Hepatocyte (in vitro differentiated cells): ENCODE measurements at places on chromosomes 4 and X. TPM values are rescaled to one million over a fixed set of nuclear protein-coding genes. Genes with fewer than 3 reads are reported as not detected.

GRCh38 chr4:171714791-171715454 is 98.3 kb upstream of the GALNTL6 start:
- DNase-seq: no peak

DNA sequence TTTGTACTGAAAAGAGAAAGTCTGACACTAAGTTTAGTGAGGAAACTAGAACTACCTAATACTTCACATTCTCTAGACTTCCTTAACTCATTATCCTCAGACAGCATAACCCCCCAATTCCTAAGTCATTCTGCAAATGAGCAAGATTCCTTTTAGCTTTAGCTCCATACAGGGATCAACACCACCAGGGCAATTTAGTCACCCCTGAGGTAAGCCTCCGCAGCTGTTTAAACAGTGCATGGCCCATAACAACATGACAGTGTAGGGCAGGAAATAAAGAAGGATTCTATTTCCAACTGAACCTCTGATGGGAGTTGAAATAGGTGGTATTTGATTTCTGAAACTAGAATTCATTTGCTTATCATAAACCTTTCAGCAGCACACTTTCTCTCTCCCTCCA is 112.8 kb upstream of the DKK2 start:
- no peak for DNase-seq

GRCh38 chr4:55807556-55807955 is 12.0 kb upstream of the EXOC1L start:
- DNase-seq: no peak

- DNase-seq: no peak
Observed at GRCh38 chrX:22467571-22467970, 194.9 kb downstream of the CBLL2 start.

DNA sequence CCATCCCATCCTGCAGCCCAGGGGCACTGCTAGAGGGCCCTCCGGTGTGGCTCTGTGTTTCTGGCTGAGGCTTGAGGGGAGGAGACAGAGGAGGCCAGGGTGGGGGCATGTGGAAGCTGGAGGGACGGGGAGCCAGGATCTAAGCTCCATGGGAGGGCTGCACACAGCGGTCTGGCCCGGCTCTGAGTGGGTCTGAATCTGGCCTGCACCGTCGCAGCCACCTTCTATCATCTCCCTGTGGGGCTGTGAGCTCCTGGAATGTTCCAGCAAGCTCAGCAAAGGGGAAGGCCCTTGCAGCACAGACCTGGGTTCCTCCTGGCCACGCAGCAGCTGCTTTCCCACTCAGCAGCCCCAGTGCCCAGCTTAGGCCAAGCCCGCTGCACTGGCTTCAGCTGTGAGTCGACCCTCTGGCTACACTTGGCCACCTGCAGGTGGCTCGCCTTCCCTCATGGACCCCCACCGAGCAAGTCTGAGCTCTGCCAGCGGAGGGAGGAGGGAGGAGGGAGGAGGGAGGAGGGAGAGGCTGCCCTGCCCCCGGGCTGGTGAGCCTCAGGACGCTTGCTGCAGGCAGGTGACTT is 5.3 kb downstream of the NKX1-1 start:
- DNase-seq: no peak

DNA sequence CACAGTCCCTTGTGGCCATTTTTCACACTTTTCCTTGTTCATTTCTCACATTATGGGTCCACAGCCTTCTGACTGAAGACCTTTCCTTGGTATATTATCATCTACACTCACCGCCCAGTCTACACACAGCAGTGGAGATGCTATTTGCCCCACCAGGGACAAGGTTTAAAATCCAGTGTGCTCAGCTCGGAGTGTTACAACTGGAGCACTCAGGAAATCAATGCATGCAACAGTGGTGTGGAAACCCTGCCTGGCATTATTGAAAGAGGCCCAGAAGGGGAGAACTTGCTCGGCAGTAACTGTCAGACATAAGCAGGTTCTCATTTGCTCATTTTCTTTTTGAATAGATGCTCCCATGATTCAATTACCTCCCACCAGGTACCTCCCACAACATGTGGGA is 340.9 kb downstream of the DHRSX start:
- no peak for DNase-seq

DNA sequence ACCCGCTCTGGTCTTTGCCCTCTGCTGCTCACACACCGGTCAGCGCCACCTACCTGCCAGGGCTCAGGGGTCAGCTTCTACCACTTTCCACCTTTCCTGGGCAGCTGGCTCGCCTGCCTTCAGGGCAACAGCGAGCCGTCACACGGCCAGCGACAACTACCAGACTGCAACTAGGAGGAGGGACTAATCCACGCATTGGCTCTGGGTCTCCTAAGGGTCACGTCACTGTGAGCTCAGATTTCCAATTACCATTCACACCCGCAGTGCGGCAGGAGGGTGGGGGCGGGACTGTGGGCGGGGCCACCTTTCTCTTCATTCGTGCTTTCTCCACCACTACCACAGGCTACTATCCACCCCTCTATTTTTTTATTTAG is at the start of gene BEX5:
Gene BEX5, minus strand, starts transcription at position 172 of the 374 bp plus-strand sequence. CDS start 1,712 bp downstream, outside the sequence.
- peak; percentile 48 for DNase-seq

- DNase-seq: no peak
Observed at GRCh38 chrX:148763896-148764295, 263.5 kb downstream of the AFF2 start.

- no peak for DNase-seq
Observed at GRCh38 chr4:97984545-97985131, 158.6 kb downstream of the STPG2 start.

GRCh38 chrX:3962511-3963311 is 249.3 kb upstream of the PRKX start:
- DNase-seq: peak; percentile 61

- no peak for DNase-seq
Observed at GRCh38 chrX:118734909-118735308, 7.5 kb downstream of the IL13RA1 start.

- no peak for DNase-seq
Observed at GRCh38 chrX:27599928-27600327, 9.8 kb downstream of the DCAF8L2 start.

Gene FHDC1
- total RNA-seq: 3.1 TPM in 2 replicates

Gene CABS1
- total RNA-seq: not detected in 2 replicates

Gene KCND1
- 0.64 and 0.87 TPM in 2 replicates for total RNA-seq

Gene LUZP4
- not detected in 2 replicates for total RNA-seq

Gene ADGRG4
- 0.08 and 0.27 TPM in 2 replicates for total RNA-seq

Gene GPR50
- not detected in 2 replicates for total RNA-seq

Gene DUSP21
- total RNA-seq: not detected in 2 replicates

Gene TCEAL6
- not detected in 2 replicates for total RNA-seq
